ENCODE measurements at places on chromosomes 1 and 21.

GRCh38 chr1:167628741-167629515, 1.1 kb upstream of the RCSD1 start:
- H3K4me3 ChIP-seq, result peak overlapping the region; percentile 89
- peak overlapping the region; percentile 95 for H3K27ac ChIP-seq
- peak; percentile 30 for DNase-seq

- no peaks in the 10 kb centered on the region for H3K36me3 ChIP-seq
- H3K27me3 ChIP-seq, result peaks cover 4% of the 10 kb centered on the region
- no peak overlapping the region for H3K27ac ChIP-seq
- no peak for DNase-seq
- H3K4me3 ChIP-seq, result no peak overlapping the region
Measured at GRCh38 chr1:1170215-1171091, 3.2 kb upstream of the TTLL10 start.

DNA sequence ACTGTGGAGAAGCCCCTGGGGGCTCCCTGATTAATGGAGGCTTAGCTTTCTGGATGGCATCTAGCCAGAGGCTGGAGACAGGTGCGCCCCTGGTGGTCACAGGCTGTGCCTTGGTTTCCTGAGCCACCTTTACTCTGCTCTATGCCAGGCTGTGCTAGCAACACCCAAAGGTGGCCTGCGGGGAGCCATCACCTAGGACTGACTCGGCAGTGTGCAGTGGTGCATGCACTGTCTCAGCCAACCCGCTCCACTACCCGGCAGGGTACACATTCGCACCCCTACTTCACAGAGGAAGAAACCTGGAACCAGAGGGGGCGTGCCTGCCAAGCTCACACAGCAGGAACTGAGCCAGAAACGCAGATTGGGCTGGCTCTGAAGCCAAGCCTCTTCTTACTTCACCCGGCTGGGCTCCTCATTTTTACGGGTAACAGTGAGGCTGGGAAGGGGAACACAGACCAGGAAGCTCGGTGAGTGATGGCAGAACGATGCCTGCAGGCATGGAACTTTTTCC, 24.8 kb downstream of the PCSK9 start:
- no peaks in the 10 kb centered on the region for H3K27me3 ChIP-seq
- DNase-seq, result peak; percentile 28
- no peak overlapping the region for H3K4me3 ChIP-seq

GRCh38 chr1:37255136-37255795, 219.1 kb upstream of the ZC3H12A start:
- no peaks in the 10 kb centered on the region for H3K36me3 ChIP-seq
- H3K4me3 ChIP-seq, result no peak overlapping the region
- H3K27me3 ChIP-seq, result peaks cover 22% of the 10 kb centered on the region
- H3K27ac ChIP-seq, result no peak overlapping the region
- peak; percentile 38 for DNase-seq

DNA sequence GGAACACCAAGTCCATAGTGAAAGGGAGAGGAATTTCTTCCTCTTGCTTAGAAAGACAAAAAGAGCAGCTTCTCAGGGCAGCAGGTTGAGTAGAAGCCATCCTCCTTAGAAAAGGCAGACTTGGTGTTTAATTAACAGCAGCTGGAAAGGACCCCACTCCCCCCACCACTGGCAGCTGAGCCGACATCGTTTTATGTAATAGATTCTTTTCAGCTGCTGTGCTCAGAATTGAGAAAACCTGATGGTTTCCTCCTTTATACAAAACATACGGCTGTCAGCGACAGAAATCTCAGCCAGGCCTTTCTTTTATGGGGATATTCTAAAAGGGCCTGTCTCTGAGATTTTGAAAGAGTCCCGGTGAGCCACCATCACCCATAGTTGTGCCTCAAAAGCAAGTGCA, 49.9 kb downstream of the MAN1C1 start:
- no peak overlapping the region for H3K4me3 ChIP-seq
- DNase-seq, result no peak
- peaks cover 3% of the 10 kb centered on the region for H3K36me3 ChIP-seq

DNA sequence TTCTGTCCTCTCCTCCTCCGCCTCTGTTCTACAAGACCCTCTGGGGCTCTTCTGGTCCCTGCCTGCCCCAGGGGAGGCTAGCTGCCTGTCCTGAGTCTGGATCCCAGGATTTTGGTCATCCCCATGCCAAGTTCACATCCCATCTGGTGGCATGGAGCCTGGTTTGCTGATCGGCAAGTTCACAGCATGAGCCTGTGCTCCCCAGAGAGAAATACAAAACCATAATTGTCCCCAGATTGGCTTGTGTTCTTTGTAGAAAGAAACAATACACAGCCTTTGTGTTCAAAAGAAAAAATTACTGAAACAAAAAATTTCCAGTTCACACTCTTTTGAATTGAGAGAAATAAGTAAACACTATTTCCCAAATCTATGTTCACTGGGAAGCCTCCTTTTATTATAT, 149.4 kb upstream of the ZC3H12A start:
- peaks cover 11% of the 10 kb centered on the region for H3K27me3 ChIP-seq
- H3K4me1 ChIP-seq, result no peaks in the 10 kb centered on the region
- H3K36me3 ChIP-seq, result no peaks in the 10 kb centered on the region

- no peaks in the 10 kb centered on the region for H3K4me1 ChIP-seq
- no peak for DNase-seq
- H3K36me3 ChIP-seq, result no peaks in the 10 kb centered on the region
- no peak overlapping the region for H3K27ac ChIP-seq
- no peaks in the 10 kb centered on the region for H3K27me3 ChIP-seq
Measured at GRCh38 chr1:195569934-195570333, 1038.3 kb downstream of the KCNT2 start.

GRCh38 chr1:17658837-17659236, 96.3 kb upstream of the ACTL8 start:
- H3K4me1 ChIP-seq, result no peaks in the 10 kb centered on the region
- DNase-seq, result no peak
- H3K27ac ChIP-seq, result no peak overlapping the region
- no peaks in the 10 kb centered on the region for H3K27me3 ChIP-seq

GRCh38 chr1:2561898-2562895, 6.0 kb downstream of the TNFRSF14 start:
- no peaks in the 10 kb centered on the region for H3K27me3 ChIP-seq
- H3K27ac ChIP-seq, result no peak overlapping the region
- H3K36me3 ChIP-seq, result peaks cover 22% of the 10 kb centered on the region
- peaks cover 19% of the 10 kb centered on the region for H3K4me1 ChIP-seq

- no peak overlapping the region for H3K27ac ChIP-seq
- H3K4me1 ChIP-seq, result no peaks in the 10 kb centered on the region
- no peak overlapping the region for H3K4me3 ChIP-seq
Measured at GRCh38 chr1:223486366-223486765, 93.2 kb downstream of the CCDC185 start.

GRCh38 chr1:162230096-162230495, 146.6 kb downstream of the SPATA46 start:
- H3K27ac ChIP-seq, result no peak overlapping the region
- no peaks in the 10 kb centered on the region for H3K4me1 ChIP-seq
- H3K36me3 ChIP-seq, result no peaks in the 10 kb centered on the region
- peaks cover 8% of the 10 kb centered on the region for H3K27me3 ChIP-seq

DNA sequence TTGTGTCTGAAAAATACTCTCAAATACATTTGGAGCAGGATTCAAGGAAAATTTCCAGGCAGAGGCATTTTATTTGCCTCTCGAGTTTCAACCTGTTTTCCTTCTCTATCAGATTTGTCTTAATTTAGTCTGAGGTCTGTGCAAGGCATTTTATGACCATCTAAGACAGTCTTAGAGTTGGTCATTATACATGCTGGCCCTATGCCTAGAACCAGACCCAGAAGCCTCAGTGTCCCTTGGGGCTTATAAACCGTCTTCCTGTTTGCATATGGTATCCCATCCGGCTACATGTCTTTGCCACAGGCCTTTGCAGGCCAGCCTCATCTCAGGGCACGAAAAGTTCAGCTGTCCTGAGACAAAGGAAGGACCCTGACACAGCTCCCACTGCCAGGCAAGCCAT, 346.1 kb downstream of the SIPA1L2 start:
- H3K4me3 ChIP-seq, result no peak overlapping the region
- peaks cover 5% of the 10 kb centered on the region for H3K27me3 ChIP-seq
- no peak for DNase-seq
- H3K4me1 ChIP-seq, result no peaks in the 10 kb centered on the region

DNA sequence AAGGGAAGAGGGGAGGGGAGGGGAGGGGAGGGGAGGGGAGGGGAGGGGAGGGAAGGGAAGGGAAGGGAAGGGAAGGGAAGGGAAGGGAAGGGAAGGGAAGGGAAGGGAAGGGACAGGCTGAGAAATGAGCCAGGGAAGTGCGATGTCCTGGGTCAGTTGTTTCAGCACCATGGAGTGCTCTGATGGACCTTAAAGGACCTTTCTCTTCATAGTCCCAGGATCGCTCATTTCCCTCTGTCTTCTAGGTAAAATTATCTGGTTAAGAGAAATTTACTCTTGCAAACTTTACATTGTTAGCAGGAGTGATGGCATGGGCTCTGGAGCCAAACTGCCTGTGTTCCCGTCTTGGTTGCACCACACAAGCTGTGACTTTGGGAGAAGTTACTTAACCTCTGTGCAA, 357.8 kb downstream of the MATN1 start:
- no peak overlapping the region for H3K4me3 ChIP-seq
- no peaks in the 10 kb centered on the region for H3K36me3 ChIP-seq
- H3K27me3 ChIP-seq, result peaks cover 8% of the 10 kb centered on the region
- H3K27ac ChIP-seq, result no peak overlapping the region
- no peak for DNase-seq

- H3K36me3 ChIP-seq, result no peaks in the 10 kb centered on the region
- H3K27me3 ChIP-seq, result no peaks in the 10 kb centered on the region
- no peak overlapping the region for H3K27ac ChIP-seq
- no peak for DNase-seq
- peaks cover 5% of the 10 kb centered on the region for H3K4me1 ChIP-seq
Measured at GRCh38 chr1:111576547-111576946, 43.0 kb upstream of the RAP1A start.

GRCh38 chr21:25296252-25296651, 311.0 kb downstream of the MRPL39 start:
- H3K36me3 ChIP-seq, result no peaks in the 10 kb centered on the region
- no peak overlapping the region for H3K4me3 ChIP-seq
- peaks cover 13% of the 10 kb centered on the region for H3K4me1 ChIP-seq
- DNase-seq, result no peak
- H3K27me3 ChIP-seq, result peaks cover 2% of the 10 kb centered on the region

DNA sequence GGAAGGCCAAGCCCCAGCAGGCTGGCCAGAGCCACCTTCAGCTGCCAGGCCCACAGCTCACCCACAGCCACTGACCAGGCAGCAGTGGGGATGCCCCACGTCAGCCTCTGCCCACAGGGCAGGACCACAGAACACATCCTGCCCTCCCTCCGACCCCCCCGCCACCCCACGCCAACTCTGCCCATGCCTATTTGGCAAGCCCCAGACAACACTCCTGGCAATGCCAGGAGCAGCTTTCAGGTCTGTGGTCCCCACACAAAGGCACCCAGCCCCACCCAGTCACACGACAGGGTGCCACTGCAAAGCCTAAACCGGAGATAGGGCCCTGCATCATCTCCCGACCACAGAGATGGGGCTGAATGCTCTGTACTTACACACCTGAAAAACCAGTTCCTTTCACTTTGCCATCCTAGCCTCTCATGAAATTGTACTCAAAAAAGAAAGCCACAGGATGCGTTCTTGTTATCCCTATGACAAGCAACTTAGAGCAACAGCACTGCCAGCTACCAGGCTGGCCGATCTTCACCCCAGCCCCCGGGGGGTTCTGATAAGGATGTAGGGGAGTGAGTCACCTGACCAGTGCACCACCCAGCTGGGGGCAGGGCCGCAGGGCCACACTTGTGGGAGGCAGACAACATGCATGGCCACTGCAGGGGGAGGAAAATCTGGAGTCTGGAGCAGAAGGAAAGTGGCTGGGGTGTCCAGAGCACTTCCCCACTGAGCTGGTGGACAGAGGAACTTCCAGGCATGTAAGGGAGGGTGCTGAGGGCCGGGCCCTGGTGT, 36.2 kb downstream of the UBE2G2 start:
- peak overlapping the region; percentile 24 for H3K4me3 ChIP-seq
- H3K27me3 ChIP-seq, result no peaks in the 10 kb centered on the region
- H3K4me1 ChIP-seq, result peaks cover 23% of the 10 kb centered on the region
- peak overlapping the region; percentile 81 for H3K27ac ChIP-seq
- H3K36me3 ChIP-seq, result peaks cover 8% of the 10 kb centered on the region

DNA sequence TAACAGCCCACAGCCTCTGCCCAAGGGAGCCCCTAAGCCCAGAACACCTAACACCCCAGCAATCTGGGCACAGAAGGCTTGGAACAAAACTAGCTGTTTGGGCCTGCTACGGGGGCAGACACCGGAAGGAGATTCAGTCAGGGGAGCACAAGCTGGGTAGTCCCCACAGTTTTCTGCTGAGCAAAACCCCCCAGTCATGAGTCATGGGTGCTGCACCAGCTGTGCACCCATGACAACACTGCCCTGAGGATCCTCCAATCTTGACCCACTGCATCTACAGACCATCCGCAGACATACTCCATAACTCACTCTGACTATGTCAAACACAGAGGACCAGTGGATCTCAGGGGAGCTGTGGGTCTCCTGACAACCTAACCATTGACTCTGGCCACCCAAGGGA, 105.1 kb downstream of the LRIG2 start:
- H3K36me3 ChIP-seq, result no peaks in the 10 kb centered on the region
- H3K4me3 ChIP-seq, result no peak overlapping the region
- H3K27me3 ChIP-seq, result peaks cover 14% of the 10 kb centered on the region
- no peak overlapping the region for H3K27ac ChIP-seq

DNA sequence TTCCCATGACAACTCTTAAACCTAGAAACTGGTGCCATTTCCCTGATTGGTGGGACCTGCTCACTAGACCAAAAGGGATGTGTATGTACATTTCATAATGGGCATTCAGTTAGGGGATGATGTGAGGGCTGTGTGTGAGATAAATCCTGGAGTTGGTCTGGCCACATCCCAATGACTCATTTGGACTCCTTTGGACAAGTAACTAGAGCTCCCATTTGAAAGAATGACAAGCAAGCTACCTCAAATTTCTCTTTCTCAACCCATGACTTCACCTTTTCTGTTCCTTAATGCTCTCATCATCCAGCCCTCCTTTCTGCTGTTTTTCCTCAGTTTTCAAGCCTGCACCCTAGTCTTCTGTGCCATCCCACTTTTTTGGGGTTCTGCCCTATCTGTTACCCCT, 27.9 kb downstream of the EBNA1BP2 start:
- no peak overlapping the region for H3K27ac ChIP-seq
- peaks cover 61% of the 10 kb centered on the region for H3K27me3 ChIP-seq
- DNase-seq, result no peak
- H3K36me3 ChIP-seq, result no peaks in the 10 kb centered on the region
- H3K4me3 ChIP-seq, result no peak overlapping the region

GRCh38 chr1:28508435-28508754, 2.6 kb downstream of the RCC1 start:
- peaks cover 33% of the 10 kb centered on the region for H3K4me1 ChIP-seq
- H3K27me3 ChIP-seq, result peaks cover 1% of the 10 kb centered on the region
- H3K4me3 ChIP-seq, result peak overlapping the region; percentile 94
- peak overlapping the region; percentile 95 for H3K27ac ChIP-seq
- peak; percentile 12 for DNase-seq
- peaks cover 75% of the 10 kb centered on the region for H3K36me3 ChIP-seq

GRCh38 chr1:89732643-89733222, 88.1 kb upstream of the LRRC8D start:
- no peaks in the 10 kb centered on the region for H3K27me3 ChIP-seq
- H3K4me3 ChIP-seq, result no peak overlapping the region
- peaks cover 21% of the 10 kb centered on the region for H3K36me3 ChIP-seq
- H3K4me1 ChIP-seq, result peaks cover 57% of the 10 kb centered on the region
- H3K27ac ChIP-seq, result peak overlapping the region; percentile 77

- H3K27me3 ChIP-seq, result no peaks in the 10 kb centered on the region
- peaks cover 9% of the 10 kb centered on the region for H3K36me3 ChIP-seq
- H3K4me1 ChIP-seq, result peaks cover 67% of the 10 kb centered on the region
- H3K27ac ChIP-seq, result no peak overlapping the region
- H3K4me3 ChIP-seq, result no peak overlapping the region
Measured at GRCh38 chr1:93095804-93096585, 16.9 kb downstream of the MTF2 start.
